GM12878 (cell line): ENCODE measurements at places on chromosomes 4 and X. TPM values are rescaled to one million over a fixed set of nuclear protein-coding genes. Genes with fewer than 3 reads are reported as not detected.
A peak's percentile ranks its signal among the peaks of the same experiment; 100 is the strongest.

Gene GLRB
- total RNA-seq: not detected in 2 replicates

GRCh38 chrX:72001471-72001870, 90.8 kb downstream of the NHSL2 start:
- no peak for DNase-seq

Gene IL9R
- total RNA-seq: 4.1 and 4.3 TPM in 2 replicates

DNA sequence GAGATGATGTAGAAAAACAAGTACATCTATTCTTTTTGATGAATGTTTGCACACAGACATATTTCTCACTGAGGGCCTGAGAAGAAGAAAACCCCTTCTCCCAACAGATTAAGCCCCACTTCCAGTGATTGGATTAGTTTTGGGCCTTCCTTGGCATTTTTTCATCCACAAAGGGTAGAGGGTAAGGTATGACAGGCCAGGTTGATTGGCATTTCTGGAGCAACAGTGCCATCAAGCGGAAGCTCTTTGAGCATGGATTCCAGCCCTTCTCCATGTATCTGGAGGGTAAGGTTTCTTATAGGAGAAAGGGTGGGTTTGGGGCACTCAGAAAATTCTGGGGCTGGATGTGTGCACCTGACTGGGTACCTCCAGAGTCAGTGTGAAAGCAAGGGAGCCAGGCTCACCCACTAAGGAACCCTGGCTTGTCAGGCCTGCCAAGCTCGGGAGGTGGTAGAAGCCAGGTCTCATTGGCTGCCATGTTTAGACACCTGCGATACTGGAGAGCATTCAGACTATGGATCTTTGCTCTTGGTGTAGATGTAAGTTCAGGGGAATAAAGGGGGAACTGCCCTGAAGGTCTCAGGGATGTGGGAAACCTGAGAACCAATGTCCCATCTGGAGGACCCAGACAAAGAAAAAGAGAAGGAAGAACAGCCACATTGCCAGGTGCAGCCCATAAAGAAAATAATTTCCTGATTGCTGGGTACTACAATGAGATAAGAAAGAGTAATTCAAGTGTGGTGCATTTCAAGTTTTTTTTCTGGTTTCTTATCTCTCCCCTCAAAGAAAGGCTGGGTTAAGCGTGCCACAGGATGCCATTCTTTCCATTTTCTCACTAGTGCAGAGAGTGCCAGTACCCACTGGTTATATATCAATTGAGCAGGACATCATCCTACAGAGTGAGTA, 222.3 kb upstream of the AGTR2 start:
- DNase-seq: peak; percentile 41

DNA sequence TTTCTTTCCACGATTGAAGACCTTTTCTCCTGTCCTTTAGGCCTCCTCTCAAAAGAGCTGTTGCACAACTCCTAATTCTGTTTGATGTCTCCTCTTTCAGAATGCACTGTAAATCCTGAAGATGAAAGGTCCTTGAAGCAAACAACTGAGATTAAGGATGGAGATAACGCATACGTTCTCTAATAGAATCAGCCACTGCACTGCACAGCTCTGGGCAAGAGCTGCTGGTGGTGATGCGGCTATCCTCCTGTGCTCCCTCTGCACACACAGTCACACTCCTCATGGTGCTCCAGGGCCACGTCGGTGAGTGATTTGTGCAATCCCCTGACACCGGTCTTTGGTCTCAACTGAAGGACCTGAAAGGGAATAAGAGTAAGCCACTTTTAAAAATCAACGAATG, 208.7 kb downstream of the PDGFC start:
- no peak for DNase-seq

Gene MMRN1
- 0.85 and 1.1 TPM in 2 replicates for total RNA-seq

Gene FNIP2
- 0.32 and 0.38 TPM in 2 replicates for total RNA-seq

Gene PNMA6F
- total RNA-seq: not detected in 2 replicates
